ENCODE measurements at places on chromosomes 16 and 17.

DNA sequence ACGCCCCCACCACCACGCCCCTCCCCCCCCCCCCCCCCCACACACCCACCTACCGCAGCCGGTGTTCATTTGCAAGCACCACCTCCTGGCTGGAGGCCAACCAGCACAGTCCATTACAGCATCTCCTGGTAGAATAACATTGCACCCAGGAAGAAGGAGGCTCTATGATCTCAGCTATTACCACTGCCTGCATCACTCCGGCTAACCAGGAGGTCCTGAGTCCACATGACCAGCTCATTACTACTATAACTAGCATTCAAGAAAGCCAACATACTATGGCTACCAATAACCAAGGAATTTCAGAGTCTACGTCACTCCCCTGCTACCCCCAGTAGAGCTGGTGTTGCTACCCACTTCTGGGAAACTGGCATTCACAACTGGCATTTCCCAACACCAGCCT lies 81.1 kb upstream of the ALOX12 start:
- no peak for DNase-seq

- no peak for DNase-seq
These were observed 26.7 kb downstream of the CDK5RAP3 start for GRCh38 chr17:47997586-47997985.

DNA sequence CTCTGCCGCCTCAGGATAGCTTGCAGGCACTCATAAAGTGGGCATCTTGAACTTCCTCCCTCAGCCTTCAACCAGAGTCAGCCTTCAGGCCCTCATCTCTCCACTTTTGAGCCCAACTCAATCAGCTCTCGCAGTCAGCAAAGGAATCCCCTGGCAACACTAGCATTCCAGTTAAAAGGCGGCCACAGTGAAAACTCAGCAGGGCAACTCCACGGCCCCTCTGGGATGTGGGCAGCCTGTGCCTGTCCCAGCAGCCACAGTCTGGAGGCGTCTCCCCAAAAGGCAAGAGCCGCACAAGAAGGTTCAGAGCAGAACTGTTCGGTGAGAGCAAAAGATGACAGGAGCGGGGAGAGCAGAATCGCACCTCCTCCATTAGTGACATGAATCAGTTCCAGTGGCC lies 9.0 kb downstream of the TMEM11 start:
- DNase-seq = no peak

GRCh38 chr16:70432723-70433457 lies 6.0 kb downstream of the ST3GAL2 start:
- no peak for DNase-seq

DNA sequence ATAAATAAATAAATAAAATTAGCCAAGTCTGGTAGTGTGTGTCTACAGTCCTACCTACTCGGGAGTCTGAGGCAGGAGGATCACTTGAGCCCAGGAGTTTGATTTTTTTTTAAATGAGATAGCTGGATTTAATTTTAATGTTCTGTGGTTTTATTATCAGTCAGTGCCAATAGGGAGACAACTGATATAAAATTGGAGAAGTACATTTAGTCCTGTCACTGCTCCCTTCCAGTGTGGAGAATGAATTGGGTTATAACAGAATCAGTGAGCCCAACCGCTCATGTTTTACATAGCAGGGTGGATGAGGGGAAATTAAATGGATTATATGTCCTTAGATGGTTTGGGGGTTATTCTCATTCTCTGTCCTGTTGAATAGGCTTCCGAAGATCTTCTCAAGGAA lies 6.2 kb downstream of the NME1 start:
- no peak for DNase-seq

DNA sequence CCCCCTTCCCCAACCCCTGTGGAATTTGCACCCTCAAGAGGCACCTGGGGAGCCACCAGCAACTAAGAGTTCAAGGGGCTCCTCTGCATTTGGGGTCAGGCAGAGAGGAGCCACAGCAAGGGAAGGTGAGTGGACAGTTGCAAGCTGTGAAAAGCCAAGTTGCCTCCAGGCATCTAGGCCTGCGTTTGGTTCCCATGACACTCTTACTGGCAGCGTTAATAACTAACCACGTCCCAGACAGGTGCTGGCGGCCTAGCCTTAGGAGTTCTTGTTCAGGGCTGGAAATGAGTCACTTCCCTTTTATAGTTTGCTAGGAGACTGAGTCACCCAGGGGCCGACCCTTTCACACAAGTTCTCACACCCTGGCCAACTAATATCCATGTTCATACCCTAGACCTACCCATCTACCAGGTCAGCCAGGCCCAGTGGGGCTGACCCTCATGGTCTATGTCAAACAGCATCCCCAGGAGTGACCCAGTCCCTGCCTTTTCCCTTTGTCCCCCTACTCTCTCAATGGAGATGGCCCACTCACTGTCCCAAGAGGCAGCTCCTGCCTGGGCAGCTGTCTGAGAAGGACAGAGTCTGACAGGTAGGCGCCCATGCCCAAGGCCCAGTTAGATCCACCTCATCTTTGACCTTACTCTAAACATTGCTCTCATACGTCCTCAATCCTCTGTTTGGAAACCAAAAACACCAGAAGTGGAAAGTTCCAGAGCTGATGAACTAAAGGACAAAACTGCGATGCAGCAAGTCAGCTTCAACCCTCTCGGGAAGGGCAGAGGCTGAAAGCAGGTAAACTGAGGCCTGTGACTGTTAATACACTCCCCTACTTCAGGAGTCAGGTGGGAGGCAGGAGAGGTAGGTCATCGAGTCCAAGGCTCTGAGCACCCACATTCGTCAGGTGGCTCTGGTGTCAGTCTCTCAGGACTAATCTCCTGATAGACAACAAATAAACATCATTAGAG lies 300.6 kb downstream of the SOX9 start:
- DNase-seq = peak; percentile 71

Measured in activated CD4-positive, alpha-beta T cell treated with anti-CD3 and anti-CD28 coated beads, Interleukin-2, Interleukin-4, amounts not matched to agents 100 ng/mL and 50 ng/mL, durations not matched to agents 16 hours and 8 hours (primary cell).